ENCODE measurements at places on chromosomes 4 and X. TPM values are rescaled to one million over a fixed set of nuclear protein-coding genes. Genes with fewer than 3 reads are reported as not detected.

TCEAL5 gene
- total RNA-seq = not detected

SCD5 gene
- total RNA-seq = 6.9 TPM

SERTM2 gene
- 1.3 TPM for total RNA-seq

RAB39B gene
- 0.43 TPM for total RNA-seq

GAGE12H gene
- not detected for total RNA-seq

NLRP2B gene
- total RNA-seq = not detected

TGIF2LX gene
- not detected for total RNA-seq

EMD gene
- total RNA-seq = 34.5 TPM

PNMA3 gene
- total RNA-seq = under 0.01 TPM

OPN1MW gene
- not detected for total RNA-seq

ELMOD2 gene
- total RNA-seq = 32.5 TPM

SOD3 gene
- total RNA-seq = 14.2 TPM

DDIT4L gene
- total RNA-seq = 3.5 TPM

CENPVL1 gene
- total RNA-seq = not detected

ADH7 gene
- total RNA-seq = not detected

IBSP gene
- not detected for total RNA-seq

PTCHD1 gene
- total RNA-seq = not detected

ADH4 gene
- not detected for total RNA-seq

KLHL13 gene
- total RNA-seq = 0.97 TPM

MAGEA8 gene
- not detected for total RNA-seq

CCSER1 gene
- not detected for total RNA-seq

RADX gene
- 0.64 TPM for total RNA-seq

F11 gene
- not detected for total RNA-seq

CSAG3 gene
- not detected for total RNA-seq

CSAG2 gene
- total RNA-seq = not detected

POLR2B gene
- total RNA-seq = 91.5 TPM

LINC00632 gene
- total RNA-seq = 5.2 TPM

MFAP3L gene
- total RNA-seq = 0.86 TPM

ZNF732 gene
- 0.64 TPM for total RNA-seq

SSX1 gene
- not detected for total RNA-seq

MTNR1A gene
- total RNA-seq = not detected

MYOZ2 gene
- 0.43 TPM for total RNA-seq

ALAS2 gene
- not detected for total RNA-seq

SLC4A4 gene
- 12.5 TPM for total RNA-seq

GRPR gene
- total RNA-seq = 0.32 TPM

MAGEH1 gene
- total RNA-seq = 37.7 TPM

FABP2 gene
- not detected for total RNA-seq

CFI gene
- total RNA-seq = 18.4 TPM

AVPR2 gene
- total RNA-seq = under 0.01 TPM

HS3ST1 gene
- not detected for total RNA-seq

SATL1 gene
- not detected for total RNA-seq

BTC gene
- total RNA-seq = 0.43 TPM

FAM149A gene
- total RNA-seq = 0.64 TPM

SMR3B gene
- total RNA-seq = not detected

ZCCHC12 gene
- not detected for total RNA-seq

RLIM gene
- 76.9 TPM for total RNA-seq

UGT8 gene
- total RNA-seq = 0.32 TPM

CSAG1 gene
- total RNA-seq = not detected

MMRN1 gene
- not detected for total RNA-seq

KLHL4 gene
- total RNA-seq = 0.97 TPM

NWD2 gene
- total RNA-seq = not detected

SPRY1 gene
- 14.8 TPM for total RNA-seq

NUDT10 gene
- total RNA-seq = 1.3 TPM

SHROOM3 gene
- 27.6 TPM for total RNA-seq

MAGEA11 gene
- total RNA-seq = not detected

STBD1 gene
- total RNA-seq = 5.8 TPM

ANXA10 gene
- 0.32 TPM for total RNA-seq

LEF1 gene
- 1.6 TPM for total RNA-seq

KCNE5 gene
- total RNA-seq = not detected

DOK7 gene
- total RNA-seq = not detected
